Pons (tissue), 1 donor: ENCODE measurements at places on chromosomes 11 and 22.

- no peak for DNase-seq
These were observed 38.1 kb upstream of the CARD18 start for GRCh38 chr11:105177658-105178057.

DNA sequence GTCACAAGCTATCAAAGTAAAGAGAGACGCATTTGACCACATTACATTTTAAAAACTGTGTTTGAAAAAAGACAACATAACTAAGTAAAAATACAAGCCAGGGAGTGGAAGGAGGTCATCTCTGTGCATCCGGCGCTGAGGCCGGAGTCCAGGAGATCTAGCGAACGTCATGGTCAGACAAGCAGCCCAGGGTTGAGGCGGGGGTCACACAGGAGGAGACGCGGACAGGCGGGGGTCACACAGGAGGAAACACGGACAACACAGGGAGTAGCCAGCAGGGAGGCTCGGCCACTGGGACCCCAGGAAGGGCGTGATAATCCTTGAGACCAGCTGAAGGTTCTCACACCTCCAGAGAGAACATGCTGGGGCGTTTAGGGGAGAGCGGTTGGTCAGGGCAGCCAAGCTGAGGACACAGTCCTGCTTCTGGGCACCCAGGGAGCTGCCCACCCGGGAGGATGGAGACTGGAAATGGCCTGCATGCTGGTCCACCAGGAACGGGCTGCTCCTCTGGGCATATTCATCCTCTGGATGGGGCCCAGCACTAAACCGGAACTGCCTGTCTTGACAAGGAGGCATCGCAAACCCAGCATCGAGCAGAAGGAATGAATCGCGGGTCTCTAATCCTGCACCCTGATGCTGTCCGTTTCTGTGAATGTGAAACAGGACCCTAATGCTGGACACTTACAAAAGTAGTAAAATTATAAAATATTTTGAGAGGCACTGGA, 40.9 kb upstream of the MUC5AC start:
- DNase-seq: no peak

DNA sequence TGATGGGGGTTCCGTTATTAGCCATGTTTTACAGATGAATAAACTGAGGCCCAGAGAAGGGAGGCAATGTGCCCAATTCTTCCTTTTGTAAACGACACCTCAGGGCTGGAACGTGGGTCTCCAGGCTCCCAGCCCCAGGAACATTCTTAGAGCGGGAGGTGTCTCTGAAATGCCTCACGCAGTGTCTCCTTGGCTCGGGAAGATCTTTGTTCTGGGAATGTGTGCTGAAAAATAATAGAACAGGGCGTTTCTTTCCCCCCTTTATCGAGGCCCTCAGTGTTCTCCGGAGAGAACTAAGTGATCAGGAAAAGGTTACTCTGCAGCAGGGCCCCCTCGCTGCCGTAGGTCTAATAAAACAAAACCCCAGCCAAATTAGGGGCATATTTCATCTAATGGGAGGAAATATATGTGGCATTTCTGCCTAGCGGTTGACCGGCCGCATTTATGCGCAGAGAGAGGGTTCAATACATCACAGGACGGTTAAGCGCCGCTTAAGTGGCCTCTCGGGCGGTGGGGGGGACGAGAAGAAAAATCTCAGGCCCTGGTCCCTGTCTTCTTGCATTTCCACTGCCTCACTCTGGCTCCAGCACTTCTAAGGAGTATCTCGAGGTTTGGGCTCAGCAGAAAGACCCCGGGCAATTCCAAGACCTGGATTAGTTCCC, 564.3 kb downstream of the MN1 start:
- DNase-seq: no peak

GRCh38 chr11:103631841-103632240, 404.6 kb upstream of the DDI1 start:
- no peak for DNase-seq

DNA sequence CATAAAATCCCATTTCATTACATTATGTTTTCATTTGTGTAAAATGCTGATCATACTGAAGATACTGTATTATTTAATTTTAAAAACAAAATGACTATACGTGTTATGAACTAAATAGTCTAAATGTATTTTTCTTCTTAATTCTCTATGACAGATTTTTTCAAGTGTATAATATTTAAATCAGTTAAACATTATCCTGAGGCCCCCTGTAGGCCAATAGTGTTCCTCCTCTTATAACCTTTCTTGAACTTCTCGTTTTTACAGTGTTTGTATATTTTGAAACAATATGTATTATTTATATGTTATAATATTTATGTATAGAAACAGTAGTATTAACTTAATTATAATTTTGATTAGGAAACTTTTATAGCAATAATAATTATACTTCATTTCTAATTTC, 151.1 kb upstream of the CHORDC1 start:
- DNase-seq: no peak

- no peak for DNase-seq
These were observed 43.0 kb upstream of the WT1 start for GRCh38 chr11:32478277-32478731.

- no peak for DNase-seq
These were observed 3.7 kb downstream of the ADAMTS15 start for GRCh38 chr11:130452176-130452575.

GRCh38 chr11:65183201-65183891, 1.6 kb downstream of the CAPN1 start:
- DNase-seq: no peak

DNA sequence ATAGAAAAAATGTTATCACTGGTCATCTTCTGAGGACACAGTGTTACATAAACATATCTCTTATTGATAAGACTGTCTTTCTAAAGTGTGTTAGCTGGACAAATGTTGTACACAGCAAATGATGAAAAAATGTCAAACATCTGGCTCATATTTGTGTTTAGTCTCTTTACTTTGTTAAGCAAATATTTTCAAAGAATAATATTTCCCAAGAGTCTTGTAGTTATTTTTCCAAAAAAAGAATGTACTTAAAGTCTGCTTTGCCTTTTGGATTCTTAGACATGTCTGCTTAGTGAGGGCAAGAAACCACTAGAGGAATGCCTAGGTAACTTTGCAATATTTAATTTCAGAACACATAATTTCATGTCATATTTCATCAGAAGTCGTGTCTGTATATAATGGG, 23.9 kb upstream of the CCDC179 start:
- DNase-seq: no peak

GRCh38 chr22:49084206-49084605, 743.5 kb downstream of the BRD1 start:
- DNase-seq: no peak

DNA sequence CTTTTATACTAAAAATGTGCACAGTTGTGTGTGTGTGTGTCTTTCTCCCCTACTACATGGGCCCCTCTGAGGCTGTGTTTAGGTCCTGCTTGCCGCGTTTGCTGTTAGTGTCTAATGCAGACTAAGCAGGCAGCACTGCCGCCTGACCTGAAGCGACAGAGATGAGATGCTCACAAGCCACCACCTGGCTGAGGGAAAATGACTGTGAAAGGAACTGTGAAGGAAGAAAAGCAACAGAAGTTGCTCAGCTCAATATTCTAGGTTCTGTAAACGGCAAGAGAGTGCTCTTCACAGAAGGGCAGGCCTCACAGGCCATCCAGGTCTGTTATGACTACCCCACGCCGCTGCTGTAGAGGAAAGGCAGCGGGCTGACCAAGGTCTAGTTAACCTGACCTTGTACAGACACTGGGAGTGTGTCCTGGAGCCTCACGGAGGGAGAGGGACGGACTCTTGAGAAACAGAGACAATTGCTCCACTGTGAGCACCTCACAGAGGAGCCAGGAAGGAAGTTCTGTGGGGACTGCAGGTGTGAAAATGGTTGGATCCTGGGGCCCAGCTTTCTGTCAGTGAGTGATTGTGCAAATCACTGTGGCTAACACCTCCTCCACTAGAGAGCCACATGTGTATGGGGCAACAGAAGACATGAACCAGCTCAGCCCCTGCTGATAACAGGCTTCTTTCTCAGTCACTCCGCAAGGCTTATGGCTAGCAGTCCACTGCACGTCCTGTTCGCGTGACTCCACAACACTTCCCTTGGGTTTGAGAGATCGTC, 31.3 kb upstream of the YPEL1 start:
- no peak for DNase-seq

DNA sequence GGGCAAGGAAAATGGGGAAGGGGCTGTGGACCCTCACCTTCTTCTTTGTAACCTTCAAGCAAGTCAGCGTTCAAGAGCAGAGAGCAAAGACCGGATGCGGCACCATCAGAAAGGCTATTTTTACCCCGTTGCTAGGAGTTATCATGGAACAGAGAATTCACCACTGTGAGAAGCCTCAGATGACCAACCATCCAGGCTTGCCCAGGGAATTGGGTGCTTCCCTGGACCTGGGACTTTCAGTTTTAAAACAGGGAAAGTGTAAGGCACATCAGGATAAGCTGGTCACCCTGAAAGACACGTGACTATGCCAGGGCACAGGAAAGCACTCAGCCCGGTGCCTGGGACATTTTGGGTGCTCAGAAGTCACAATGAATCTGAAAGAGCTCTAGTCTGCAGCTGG, 10.4 kb downstream of the GALNT18 start:
- no peak for DNase-seq

GRCh38 chr11:31199378-31199777, 170.2 kb downstream of the DCDC1 start:
- DNase-seq: no peak

DNA sequence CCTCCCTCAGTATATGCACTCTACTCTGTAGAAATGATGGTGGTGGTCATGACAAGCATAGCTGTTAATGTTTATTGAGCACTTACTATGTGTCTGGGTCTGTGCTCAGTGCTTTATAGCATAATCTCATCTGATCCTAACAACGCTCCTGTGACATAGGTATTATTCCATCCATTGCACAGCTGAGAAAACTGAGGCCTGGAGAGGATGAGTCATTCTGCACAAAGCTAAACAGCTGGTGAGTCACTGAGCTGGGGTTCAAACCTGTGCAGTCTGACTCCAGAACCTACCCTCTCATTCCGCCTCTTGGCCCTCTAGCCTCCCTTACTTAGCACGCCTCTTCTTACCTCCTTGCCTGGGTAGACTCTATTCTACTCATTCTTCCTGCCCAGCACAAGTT, 41.7 kb downstream of the PRDM11 start:
- no peak for DNase-seq

- DNase-seq: no peak
These were observed 35.9 kb upstream of the GRAMD4 start for GRCh38 chr22:46584081-46584921.

DNA sequence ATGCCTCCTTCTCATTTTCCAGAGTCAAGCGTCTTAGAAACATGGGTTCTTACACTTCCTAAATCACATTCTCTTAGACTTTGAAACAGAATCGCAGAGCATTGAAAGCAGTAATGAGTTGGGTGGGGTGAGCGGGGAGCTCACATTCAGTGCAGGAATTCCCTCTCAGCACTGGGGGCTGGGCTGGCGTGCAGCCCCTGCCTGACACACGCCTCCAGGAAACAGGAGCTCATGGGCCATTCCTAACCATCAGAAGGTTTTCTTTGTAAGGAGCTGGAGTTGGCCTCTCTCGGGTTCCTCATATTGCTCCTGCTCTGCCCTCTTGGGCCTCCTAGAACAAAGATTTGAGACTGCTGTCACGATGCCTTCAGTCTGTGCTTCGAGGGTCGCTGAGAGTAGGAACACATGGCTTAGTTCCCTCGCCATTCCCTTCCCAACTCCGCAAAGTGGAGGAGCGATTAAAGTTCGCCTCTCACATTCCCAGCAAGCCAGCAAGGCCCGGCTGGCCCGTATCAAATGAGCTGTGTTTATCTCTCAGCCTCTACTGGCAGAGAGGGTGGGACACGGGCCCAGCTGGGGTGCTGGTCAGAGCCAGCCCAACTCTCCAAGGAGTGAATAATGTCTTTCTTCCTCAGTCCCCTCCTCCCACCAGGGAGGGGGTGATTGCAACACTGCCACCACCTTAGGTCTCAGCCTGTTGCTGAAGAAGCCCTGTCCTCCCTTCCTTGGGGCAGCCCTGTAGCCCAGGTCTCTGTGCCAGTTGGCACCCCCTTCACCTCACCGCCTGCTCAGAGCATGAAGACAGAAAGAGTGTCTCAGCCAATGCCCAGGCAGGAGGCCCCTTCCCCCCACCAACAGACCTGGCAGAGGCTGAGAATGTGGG, 10.4 kb downstream of the CHRDL2 start:
- DNase-seq: peak; percentile 87

DNA sequence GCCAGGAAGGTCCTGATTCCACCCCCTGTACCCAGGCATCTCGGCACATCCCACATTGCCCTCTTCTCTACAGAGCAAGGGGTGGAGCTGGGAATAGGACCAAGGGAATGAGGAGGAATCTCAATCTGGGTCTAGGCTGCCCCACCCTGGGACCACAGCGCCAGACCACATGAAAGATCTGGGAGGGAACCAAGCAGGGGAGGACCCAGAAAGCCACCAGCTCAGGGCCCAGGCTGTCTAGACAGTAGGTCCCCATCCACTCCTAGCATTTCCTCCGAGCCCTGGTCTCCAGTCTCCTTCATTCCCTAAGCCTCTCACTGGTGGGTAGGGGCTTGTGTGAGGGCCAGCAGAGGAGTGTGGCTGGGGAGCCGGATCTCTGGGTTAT, 11.6 kb downstream of the PHLDB1 start:
- no peak for DNase-seq

DNA sequence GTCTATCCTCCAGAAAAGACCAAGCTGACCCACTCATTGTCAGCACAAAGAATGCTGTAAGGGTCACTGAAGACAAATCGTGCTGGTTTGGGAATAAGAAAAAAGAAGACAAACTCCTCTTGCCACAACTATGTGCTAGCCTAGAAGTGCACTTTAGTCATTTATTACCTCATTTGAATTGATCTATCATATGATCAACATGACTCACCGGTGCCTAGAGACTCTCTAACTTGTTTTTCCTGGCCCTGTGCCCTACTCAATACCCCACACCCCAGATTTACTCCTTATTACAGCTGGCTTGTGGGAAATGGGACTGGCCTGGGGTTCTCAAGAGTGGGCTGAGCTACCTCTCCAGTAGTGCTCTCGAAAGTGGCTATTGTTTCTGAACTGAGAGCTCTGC, 35.9 kb upstream of the HORMAD2 start:
- DNase-seq: no peak

- DNase-seq: no peak
These were observed 88.6 kb downstream of the SNX19 start for GRCh38 chr11:130827451-130828377.

DNA sequence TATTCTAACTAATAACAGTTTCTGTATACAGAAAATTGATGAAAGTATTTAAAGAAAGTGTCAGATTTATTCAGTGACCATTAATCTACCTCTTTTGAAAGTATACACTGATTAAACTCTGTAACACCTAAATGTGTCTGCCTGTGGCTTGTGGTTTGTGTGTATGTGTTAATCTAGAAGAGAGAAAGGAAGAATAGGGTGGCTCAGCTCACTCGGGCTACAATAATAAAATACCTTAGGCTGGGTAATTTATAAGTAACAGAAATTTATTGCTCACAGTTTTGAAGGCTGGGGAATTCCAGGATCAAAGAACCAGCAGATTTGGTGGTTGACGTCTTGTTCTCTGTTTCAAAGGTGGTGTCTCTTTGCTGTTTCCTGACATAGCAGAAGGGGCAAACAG, 13.6 kb upstream of the OR5AS1 start:
- no peak for DNase-seq

- DNase-seq: peak; percentile 49
These were observed 1.4 kb downstream of the TMEM109 start for GRCh38 chr11:60915248-60915914.
